Activated naive CD4-positive, alpha-beta T cell treated with anti-CD3 and anti-CD28 coated beads, Interleukin-2, amount 50 U/mL, for 72 hours (primary cell): ENCODE measurements at places on chromosomes 5 and 9.

DNA sequence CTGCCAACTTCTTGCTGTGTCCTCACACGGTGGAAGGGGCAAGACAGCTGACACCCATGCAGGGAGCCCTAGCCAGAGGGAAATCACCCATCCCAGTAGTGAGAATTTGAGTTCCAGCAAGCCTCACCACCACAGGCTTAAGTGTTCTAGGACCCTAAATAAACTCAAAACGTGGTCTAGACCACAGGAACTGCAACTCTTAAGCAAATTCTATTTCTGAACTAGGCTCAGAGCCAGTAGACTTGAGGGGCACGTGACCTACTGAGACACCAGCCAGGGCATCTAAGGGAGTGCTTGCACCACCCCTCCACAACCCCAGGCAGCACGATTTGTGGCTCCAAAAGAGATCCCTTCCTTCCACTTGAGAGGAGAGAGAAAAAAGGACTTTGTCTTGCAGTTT, 96.0 kb upstream of the PHF24 start:
- no peak for DNase-seq

- DNase-seq: no peak
Measured at GRCh38 chr9:32989660-32990059, 11.8 kb downstream of the APTX start.

DNA sequence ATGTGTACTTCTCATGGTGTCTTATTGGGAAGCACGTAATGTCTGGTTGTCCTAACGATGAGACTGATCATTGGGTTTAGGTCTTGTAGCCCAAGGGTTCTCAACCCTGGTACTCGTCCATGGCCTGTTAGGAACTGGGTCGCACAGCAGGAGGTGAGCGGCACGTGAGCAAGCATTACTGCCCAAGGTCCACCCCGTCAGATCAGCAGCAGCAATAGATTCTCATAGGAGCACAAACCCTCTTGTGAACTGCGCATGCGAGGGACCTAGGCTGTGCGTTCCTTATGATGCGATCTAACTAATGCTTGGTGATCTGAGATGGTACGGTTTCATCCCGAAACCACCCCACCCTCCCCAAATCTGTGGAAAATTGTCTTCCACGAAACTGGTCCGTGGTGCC, 33.5 kb downstream of the CNOT6 start:
- DNase-seq: no peak

DNA sequence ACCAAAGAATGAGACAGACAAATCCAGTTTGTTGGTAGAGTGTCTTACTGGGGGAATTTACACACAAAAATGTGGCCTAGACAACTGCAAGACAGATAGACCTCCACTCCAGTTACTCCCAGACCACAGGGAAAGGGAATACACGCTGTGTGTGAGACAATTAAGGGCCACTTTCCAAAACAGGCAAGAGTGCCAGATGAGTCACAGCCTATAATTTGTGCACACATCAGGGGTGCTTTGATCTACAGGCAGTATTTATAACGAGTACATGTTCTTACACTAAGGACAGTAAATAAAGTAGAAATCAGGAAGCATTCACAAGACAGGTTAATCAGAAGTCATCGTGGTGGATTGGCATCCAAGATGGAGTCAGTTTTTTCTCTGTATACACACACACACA, 114.8 kb downstream of the ZNF622 start:
- no peak for DNase-seq

DNA sequence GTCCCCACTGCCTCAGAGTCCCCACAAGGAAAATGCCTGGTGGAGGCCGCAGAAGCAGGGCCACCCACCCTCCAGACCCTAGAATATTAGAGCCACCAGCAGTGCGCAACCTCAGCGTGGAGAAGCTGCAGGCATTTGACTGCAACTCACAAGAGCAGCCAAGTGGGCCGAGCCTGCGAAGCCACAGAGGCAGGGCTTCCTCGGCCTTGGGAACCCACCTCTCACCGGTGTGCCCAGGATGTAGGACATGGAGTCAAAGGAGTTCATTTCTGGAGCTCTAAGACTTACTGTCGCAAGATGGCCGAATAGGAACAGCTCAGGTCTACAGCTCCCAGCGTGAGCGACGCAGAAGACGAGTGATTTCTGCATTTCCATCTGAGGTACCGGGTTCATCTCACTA, 397.9 kb upstream of the PIK3R1 start:
- no peak for DNase-seq

DNA sequence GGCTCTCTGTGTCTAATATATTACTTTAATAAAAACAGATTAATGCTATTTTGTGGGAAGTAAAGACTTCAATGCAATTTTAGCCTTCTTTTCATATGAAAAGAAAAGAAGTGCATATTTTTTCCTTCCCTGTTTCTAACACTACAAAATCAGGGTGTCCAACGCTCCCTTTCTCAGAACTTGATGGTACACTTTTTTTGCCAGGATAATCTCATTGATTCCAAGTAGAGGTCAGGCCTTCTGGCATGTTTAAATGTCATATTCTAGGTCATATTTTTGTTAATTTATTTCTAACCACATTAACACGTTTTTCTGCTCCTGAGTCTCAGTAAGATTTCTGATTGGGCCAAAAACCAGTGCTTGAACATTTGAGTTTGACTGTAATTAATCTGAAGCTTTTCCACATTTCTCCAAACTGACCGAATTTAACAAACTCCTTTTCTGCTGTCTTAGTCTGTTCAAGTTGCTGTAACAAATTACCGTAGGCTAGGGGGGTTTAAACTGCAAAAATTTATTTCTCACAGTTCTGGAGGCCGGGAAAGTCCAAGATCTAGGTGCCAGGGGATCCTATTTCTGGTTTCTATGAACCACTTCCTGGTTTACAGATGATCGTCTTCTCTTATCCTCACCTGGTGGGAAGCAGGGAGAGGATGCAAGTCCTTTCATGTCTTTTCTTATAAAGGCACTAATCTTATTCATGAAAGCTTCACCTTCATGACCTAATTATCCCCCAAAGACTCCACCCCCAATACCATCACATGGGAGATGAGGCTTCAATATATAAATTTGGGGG, 63.2 kb upstream of the ELL2 start:
- no peak for DNase-seq

DNA sequence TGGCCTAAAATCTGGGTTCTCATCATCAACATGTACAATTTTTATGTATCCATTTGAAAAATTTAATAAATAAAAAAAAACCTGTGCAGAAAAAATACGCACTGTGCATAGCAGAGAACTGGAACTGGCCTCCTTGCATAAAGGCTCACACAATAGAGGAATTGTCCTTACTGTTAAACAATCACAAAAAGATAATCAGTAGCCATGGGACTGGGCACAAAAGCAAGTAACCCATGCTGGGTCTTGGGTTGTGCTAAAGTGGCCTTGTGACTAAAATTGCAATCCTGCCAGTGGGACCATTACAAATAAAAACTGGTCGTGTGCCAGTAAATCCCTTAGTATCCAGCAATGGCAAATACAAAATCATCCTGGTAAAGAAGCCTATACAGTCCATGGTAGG, 1646.6 kb downstream of the MAT2B start:
- DNase-seq: no peak

DNA sequence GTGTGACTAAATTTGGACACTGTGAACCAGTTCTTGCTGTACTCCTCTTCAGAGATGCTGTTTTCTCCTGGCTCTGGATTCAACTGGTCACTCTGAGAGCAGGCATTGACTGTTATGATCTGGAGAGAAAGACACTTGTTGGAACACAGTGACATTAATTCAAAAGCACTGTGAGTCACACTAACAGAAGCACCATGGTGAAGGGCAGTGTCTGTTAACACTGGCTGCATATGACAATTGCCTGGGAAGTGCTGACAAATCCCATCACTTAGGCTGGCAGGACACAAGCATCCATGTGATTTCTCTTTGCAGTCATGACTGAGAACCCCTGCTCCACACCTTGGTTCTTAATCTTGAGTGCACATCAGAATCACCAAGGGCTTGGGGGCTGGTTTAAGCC, 132.4 kb downstream of the TRPM6 start:
- no peak for DNase-seq

DNA sequence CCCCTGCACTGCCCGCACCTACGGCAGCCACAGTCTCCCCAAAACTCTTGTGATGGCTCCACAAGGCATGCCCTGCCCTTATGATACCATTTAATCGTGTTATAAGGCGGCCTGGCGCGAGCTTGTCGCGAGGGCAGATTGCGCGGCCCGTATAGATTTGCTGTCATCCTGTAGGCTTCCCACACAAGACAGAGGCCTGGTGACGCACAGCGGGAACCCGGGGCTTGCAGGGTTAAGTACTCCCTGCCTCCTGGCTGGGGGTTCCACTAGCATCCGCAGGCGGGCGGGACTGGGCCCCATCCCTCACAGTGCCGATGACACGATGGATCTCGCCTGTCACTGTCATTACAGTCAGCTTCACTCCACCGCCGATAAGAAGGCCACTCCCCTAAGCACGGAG, 364.9 kb upstream of the IRX2 start:
- DNase-seq: no peak

DNA sequence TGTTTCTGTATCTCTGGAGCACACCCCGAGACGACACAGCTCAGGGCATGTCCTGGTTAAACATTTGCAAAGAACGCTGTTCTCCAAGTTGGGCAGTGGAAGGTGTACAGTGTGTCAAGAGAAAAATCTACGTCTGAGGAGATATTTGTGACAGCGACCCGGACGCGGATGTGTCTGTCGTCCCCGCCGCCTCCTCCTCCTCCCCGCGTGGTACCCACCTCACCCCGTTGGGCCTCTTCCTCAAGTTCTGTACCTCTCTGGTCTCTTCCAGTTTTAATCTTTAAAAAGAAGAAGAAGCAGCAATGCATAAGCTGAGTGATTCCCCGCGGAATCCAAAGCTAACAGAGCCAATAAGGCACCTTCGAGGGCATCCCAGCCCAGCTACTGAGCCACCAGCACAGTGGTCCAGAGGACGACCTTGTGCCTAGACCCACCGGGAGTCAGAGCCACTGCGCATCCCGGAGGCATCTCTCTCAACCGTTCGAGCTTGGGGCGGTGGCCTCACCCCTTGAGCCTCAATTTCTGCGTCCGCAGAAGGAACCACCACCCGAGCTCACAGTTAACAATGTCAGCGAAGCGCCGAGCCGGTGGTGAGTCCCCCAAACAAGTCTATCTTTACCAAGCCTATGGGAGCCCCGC, 467 bp downstream of the C9orf78 start:
- DNase-seq: no peak

GRCh38 chr5:74122979-74123590, 497.1 kb downstream of the ARHGEF28 start:
- no peak for DNase-seq

DNA sequence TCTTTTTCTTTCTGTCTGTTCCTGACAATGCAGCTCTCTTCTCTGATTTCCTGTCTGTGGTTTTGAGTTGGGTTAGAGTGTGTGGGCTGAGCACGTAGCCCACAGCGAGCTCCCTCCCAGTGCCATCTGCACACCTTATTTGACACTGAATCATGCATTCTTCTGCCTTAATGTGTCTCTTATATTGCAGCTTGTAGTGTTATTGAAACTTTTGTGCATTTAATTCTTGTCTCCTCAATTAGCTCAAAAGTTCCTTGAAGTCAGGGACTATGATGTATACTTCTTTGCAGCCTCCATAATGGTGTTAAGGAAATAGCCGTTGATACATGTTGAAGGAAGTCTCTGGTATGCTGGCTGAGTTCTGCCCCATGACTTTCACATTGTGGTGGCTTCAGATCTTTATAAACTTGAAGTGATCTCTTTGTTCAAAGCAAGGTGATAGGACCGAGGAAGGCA, 576.2 kb upstream of the CLINT1 start:
- DNase-seq: peak; percentile 23

DNA sequence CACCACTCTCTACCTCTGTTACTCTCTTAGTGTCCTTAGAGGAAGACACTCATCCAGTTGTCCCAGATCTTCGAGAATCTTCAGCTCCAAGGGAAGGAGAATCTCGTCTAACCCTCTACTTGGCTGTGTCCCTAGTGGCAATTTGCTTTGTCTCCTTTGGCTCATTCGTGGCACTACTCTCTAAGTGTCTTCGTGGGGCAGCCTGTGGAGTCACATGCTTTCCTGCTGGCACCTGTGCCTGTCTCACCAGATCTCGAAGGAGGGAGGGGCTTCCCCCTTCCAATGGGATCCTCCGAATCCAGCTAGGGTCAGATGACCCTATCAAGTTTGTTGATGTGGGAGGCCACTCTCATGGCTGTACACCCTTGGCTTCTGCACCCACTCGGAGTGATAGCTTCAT, 1.8 kb upstream of the PCDHGC5 start:
- no peak for DNase-seq

GRCh38 chr9:33065157-33066076, 11.1 kb downstream of the SMU1 start:
- no peak for DNase-seq

- DNase-seq: peak; percentile 46
Measured at GRCh38 chr5:57302164-57302563, 128.3 kb downstream of the GPBP1 start.

DNA sequence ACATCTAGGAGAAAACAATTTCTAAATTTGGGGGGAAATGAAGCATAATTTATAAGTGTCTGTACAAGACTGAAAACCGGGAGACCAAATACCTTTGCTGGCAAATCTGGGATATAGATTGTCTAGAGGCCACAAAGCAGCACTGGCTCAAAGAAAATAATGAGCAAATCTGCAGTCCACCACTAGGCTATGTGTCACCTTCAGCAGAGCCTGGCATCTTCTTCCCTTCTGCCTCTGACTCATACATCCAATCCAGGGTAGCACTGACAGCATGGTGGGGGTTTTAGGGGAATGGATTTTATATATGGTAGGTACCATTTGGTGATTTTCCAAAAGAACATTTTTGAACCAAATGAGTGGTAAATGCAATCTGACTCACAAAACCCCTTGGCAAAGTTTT, 12.8 kb downstream of the FAM81B start:
- no peak for DNase-seq

DNA sequence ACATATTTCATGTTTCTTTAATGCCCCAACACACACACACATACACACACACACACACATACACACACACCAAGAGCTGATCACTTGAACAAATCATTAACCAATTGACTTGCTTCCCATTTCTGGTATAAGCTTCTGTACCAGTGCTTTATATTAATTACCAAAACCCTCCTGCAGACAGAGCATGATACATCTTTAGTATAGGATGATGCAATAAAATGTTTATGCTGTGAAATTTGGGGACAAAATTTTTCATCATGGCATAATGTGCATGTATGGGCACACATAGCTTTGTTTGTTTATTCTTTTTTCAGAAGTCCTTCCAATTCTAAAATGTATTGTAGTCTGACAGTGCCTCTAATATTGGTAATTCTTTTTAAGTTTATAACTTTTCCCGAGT, 34.5 kb downstream of the SLC1A3 start:
- no peak for DNase-seq

- DNase-seq: no peak
Measured at GRCh38 chr9:133247632-133248031, 27.4 kb downstream of the ABO start.

DNA sequence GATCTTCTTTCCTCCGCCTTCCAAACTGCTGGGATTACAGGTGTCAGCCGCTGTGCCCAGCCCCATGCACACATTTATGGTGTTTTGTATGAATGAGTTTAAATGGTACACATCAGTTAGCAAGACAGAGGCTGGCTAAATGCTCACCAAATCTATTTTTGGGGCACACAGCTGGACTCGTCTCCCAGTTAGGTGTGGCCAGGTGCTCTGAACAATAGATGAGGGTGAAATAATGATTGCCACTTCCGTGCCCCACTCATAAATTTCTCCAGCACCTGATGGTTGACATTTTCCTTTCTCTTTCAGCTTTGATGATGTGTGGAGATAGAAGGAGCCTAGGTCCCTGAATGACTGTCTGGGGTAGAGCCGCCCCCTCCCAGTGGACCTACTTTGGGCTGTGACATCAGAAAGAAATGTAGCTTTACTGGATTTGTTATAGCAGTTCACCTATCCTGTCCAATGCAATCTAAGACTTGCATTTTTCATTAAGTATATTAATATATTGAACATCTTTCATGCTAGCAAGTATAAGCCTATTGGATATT, 8.6 kb upstream of the RAPGEF1 start:
- DNase-seq: no peak
